ENCODE measurements at places on chromosomes 4 and X.

GRCh38 chr4:14621731-14622463 is 380.4 kb upstream of the CPEB2 start:
- no peak for DNase-seq

- DNase-seq = no peak
These were observed 13.6 kb upstream of the ABLIM2 start for GRCh38 chr4:8171984-8172924.

DNA sequence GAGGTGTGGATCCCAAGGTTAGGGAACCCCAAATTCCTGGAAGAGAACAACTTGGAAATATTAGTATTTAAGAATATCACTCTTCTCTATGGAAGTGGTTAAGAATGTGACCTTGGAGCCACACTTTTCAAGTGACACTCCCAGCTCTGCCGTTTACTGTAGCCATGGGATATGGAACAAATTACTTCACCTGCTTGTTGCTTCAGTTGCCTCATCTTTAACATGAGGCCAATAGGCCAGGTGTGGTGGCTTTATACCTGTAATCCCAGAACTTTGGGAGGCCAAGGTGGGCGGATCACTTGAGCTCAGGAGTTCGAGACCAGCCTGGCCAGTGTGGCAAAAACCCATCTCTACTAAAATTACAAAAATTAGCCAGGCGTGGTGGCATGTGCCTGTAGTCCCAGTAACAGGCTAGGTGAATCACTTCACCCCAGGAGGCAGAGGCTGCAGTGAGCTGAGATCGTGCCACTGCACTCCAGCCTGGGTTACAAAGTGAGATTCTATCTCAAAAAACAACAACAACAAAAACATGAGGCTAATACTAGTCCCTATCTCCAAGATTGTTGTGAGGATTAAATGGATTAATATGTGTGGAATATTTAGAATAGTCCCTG is 13.0 kb downstream of the IL13RA1 start:
- DNase-seq = no peak

GRCh38 chr4:176874721-176875445 is 82.2 kb upstream of the VEGFC start:
- no peak for DNase-seq

DNA sequence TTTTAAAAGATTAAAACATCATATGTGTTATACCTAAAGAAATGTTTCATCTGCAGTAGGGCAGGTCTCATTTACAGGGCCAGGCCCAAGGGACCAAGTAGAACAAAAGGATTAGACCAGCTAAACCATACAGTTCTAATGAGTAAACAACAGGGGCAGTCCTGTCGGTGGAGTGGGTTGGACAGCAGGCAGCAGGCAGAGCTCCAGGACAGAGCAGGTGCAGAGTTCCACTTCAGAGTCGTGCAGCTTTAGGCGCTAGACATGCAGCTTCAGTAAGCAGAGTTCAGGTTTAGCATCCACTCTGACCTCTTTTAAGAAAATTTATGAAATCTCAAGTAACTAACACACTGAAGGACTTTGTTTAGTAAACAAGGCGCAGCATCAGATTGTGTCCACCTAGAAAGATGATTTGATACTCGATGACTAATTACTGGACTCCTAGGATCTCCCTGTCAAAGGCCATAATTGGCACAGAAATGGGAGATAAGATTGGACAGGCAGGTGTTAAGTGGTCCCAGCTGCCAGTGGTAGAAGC is 487.7 kb upstream of the INTU start:
- peak; percentile 81 for DNase-seq

All from NCI-H345 (cell line).